ENCODE measurements at places on chromosomes 7 and 10. TPM values are rescaled to one million over a fixed set of nuclear protein-coding genes. Genes with fewer than 3 reads are reported as not detected.

DNA sequence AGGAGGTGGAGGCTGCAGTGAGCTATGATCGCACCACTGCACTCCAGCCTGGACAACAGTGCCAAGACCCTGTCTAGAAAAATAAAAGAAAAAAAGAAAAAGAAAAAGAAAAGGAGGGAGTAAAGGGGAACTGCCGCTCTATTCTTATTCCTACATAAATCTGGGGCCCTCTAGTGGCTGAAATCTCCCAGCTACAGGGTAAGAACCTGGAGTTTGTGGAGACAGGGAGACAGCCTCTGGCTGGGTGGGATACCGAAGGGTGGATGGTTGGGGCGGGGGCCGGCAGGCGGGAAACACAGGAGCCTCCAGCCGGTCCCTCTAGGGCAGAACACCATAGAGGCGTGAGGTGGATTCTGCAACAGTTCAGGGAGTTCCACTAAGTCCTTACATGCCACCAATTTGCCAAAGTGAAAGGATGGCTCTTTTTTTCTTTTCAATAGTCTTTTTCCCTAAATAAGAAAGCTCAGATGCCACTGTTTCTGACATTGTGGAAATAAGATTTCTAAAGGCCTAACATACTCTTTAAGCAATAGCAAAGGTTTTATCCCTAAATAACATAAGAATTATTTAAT is 117.3 kb downstream of the SVIL start:
- H3K4me3 ChIP-seq, result no peak overlapping the region
- peaks cover 60% of the 10 kb centered on the region for H3K36me3 ChIP-seq
- H3K4me1 ChIP-seq, result peaks cover 39% of the 10 kb centered on the region
- no peak for DNase-seq
- no peaks in the 10 kb centered on the region for H3K27me3 ChIP-seq

DNA sequence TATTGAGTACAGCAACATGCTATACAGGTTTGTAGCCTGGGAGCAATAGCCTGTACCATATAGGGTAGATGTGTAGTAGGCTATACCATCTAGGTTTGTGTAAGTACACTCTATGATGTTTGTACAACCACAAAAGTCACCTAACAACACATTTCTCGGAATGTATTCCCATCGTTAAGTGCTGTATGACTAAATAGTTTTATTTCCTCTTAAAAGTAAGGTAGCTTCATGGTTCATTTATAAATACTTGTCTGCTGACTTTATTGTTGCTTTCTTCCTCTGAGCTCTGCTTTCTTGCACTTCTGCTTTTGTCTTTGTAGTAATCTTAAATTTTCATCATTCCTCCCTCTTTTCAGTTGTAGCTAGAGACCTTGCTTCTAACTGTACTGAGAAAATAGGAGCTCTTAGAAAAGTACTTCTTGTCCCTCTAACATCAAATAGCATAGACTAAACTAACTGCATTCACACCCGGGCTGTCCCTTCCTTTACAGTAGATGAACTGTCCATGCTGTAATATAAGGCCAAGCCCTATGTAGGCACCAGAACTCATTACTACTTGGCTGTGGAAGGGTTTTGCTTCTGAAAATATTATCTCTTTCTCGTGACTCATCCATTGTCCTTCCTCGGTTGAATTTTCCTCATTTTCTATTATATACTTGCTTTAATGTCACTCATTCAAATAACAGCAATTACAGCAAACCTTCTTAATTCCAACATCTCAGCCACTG is 55.4 kb upstream of the FAM3C start:
- no peak overlapping the region for H3K27ac ChIP-seq
- H3K4me1 ChIP-seq, result peaks cover 15% of the 10 kb centered on the region
- no peak overlapping the region for H3K4me3 ChIP-seq
- no peaks in the 10 kb centered on the region for H3K27me3 ChIP-seq

OPN4 gene
- 0.29 TPM for polyA plus RNA-seq

- DNase-seq, result no peak
- H3K4me1 ChIP-seq, result no peaks in the 10 kb centered on the region
- no peak overlapping the region for H3K4me3 ChIP-seq
These were observed 450.0 kb downstream of the RPS24 start for GRCh38 chr10:78483641-78484040.

DNA sequence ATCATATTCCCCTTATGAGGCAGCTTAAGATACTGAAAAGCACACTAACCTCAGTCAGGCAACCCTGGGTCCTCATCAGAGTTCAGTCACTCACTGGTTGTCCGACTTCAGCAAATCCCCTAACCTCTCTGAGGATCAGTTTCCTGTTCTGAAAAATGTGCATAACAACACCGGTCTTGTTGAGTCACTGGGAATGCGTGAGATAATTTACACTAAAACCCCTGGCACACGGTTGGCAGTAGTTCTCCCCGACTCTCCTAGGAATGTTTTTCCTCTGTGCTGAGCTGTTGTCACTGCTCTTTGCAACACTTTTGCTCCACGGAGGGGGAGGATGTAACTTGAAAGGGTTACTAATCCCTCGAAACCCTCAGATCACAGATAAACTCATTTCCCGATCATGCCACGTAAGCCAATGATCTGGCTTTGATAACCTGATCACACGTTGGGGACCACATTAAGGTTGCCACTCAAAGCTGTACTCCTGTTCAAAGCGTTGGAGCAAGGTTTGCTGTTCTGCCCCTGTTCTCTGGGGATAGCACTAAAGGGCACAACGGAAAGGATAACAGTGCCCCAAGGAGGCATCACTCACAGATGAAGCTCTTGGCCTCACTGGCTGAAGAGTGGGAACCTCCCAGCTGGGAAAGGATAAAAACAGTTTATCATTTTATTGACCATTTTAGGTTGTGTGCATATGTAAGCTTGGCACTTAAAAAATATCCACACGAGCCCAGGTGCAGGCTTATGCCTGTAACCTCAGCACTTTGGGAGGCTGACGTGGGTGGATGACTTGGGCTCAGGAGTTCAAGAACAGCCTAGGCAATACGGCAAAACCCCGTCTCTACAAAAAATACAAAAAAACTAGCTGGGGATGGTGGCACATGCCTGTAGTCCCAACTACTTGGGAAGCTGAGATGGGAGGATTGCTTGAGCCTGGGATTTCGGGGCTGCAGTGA is 5.0 kb upstream of the RBM17 start:
- no peak overlapping the region for H3K4me3 ChIP-seq
- no peak overlapping the region for H3K27ac ChIP-seq
- H3K4me1 ChIP-seq, result peaks cover 32% of the 10 kb centered on the region
- H3K36me3 ChIP-seq, result no peaks in the 10 kb centered on the region
- DNase-seq, result no peak

DNA sequence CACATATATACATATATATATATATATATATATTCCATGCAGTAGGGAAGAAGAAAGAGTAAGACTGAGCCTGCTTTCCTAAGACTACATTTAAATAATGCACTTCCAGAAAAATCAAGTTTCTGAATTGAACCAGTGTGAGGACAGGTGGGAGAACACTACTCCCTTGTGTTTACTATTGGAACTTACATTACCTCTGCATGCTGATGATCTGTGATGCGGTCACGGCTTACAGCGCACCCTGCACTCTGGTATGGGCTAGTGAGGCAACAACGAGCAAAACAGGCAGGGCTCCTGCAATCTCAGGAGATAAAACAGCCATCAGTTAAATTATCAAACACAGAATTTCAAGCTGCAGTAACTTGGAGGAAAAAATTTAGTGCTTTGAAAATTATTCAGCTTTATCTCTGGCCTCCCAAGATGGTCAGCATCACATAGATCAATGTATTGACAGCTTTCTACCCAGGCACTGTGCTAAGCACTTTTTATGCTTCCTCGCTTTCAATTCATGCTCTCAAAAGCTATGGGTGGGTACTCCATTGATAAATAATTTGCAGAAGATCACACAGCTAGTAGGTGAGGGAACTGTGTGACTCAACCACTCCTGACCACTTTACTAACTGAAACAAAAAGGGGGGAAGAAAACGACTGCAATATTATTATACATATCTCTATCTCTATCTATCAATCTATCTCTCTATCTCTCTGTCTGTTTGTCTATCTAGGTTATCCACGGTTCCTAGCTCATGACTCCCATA is 20.5 kb upstream of the SLC16A12 start:
- no peak overlapping the region for H3K4me3 ChIP-seq
- DNase-seq, result no peak

DNA sequence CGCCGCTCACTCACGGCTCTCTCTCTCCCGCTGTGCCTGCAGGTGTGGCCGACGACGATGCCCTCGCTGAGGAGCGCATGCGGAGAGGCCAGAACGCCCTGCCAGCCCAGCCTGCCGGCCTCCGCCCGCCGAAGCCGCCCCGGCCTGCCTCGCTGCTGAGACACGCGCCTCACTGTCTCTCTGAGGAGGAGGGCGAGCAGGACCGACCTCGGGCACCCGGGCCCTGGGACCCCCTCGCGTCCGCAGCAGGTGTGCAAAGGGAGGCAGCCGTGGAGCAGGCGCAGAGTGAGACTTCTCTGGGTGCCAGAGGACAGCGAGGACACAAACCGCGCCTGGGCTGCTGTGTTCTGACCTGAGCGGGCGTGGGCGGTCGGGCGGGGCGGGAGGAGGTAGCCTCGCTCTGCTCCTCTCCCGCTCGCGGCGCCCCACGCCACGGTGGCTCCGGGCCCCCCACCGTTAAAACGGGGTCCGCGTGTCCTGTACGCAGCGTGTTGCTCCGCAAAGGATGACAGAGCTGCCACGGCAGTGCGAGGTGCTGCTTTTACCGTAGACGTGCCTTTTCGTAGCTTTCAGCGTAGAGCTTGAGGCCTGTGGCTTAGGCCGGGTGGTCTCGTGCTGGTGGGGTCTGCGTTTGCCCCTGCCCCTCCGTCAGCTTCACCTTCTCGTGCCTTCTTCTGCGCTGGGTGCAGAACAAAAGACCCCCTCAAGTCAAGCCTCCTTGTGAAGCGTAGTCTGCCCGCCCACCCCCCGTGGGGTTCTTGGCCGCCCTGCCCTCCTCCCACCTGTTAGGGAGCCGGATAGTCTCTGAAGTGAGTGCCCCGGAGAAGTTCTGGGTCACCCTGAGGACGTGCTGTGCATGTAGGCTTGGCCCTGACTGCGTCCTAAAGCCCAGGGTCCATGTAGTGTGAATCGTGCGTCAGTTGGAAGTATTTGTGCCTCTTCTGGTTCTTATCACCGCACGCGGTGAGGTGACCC is 73.2 kb downstream of the DNAJB6 start:
- no peak for DNase-seq
- no peaks in the 10 kb centered on the region for H3K27me3 ChIP-seq
- no peaks in the 10 kb centered on the region for H3K36me3 ChIP-seq
- peaks cover 8% of the 10 kb centered on the region for H3K4me1 ChIP-seq
- H3K27ac ChIP-seq, result no peak overlapping the region
- H3K4me3 ChIP-seq, result no peak overlapping the region

TBX20 gene
- 3.5 TPM for polyA plus RNA-seq

DNA sequence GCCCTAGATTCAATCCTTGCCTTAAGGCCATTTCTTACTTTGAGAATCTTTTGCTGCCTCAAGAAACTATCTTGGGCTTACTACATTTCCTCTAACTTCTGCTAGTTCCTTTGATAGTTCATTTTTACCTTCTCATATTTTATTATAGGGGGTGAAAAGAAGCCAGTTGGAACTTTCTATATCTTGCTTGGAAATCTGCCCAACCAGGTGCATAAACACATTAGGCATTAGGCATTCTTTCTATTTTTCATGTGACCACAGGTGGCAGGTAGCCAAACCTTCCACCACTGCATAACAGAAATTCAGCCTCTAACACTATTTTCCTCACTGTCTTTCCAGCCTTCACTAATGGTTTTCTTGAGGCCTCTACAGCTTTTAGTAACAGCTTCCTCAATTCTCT is 300.0 kb upstream of the SP8 start:
- H3K4me1 ChIP-seq, result no peaks in the 10 kb centered on the region
- H3K27me3 ChIP-seq, result no peaks in the 10 kb centered on the region
- H3K27ac ChIP-seq, result no peak overlapping the region
- H3K4me3 ChIP-seq, result no peak overlapping the region
- no peaks in the 10 kb centered on the region for H3K36me3 ChIP-seq
- no peak for DNase-seq

NKX1-2 gene
- polyA plus RNA-seq, result not detected

GRCh38 chr7:73448609-73449008 is 15.0 kb downstream of the FZD9 start:
- no peaks in the 10 kb centered on the region for H3K27me3 ChIP-seq
- H3K27ac ChIP-seq, result no peak overlapping the region
- DNase-seq, result no peak
- H3K36me3 ChIP-seq, result peaks cover 8% of the 10 kb centered on the region
- no peak overlapping the region for H3K4me3 ChIP-seq
- H3K4me1 ChIP-seq, result peaks cover 11% of the 10 kb centered on the region

WDR86 gene
- 0.17 TPM for polyA plus RNA-seq

CCL24 gene
- polyA plus RNA-seq, result 0.13 TPM

DNA sequence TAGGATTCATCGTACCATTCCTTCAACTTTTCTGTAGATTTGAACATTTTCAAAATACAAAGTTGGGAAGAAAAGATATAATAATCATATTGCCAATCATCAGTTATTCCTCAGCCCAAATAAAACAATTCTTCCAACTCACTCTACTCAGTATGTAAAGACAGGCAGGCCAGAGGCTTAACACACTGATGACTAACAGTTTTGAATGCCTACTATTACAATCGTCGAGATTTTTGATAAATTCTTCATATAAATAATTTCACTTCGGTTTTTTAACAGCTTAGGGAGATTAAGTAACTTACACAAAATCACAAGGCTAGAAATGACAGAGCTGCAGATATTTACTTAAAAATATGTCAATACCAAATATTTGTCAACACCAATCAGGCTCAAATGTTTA is 17.6 kb downstream of the CYTH3 start:
- H3K27me3 ChIP-seq, result no peaks in the 10 kb centered on the region
- no peaks in the 10 kb centered on the region for H3K36me3 ChIP-seq
- H3K27ac ChIP-seq, result no peak overlapping the region
- peaks cover 63% of the 10 kb centered on the region for H3K4me1 ChIP-seq
- no peak for DNase-seq

ANKRD2 gene
- 370 TPM for polyA plus RNA-seq

- no peaks in the 10 kb centered on the region for H3K27me3 ChIP-seq
- no peak overlapping the region for H3K27ac ChIP-seq
- no peaks in the 10 kb centered on the region for H3K36me3 ChIP-seq
- DNase-seq, result no peak
- no peak overlapping the region for H3K4me3 ChIP-seq
These were observed 84.5 kb downstream of the AOAH start for GRCh38 chr7:36639826-36640225.

DNA sequence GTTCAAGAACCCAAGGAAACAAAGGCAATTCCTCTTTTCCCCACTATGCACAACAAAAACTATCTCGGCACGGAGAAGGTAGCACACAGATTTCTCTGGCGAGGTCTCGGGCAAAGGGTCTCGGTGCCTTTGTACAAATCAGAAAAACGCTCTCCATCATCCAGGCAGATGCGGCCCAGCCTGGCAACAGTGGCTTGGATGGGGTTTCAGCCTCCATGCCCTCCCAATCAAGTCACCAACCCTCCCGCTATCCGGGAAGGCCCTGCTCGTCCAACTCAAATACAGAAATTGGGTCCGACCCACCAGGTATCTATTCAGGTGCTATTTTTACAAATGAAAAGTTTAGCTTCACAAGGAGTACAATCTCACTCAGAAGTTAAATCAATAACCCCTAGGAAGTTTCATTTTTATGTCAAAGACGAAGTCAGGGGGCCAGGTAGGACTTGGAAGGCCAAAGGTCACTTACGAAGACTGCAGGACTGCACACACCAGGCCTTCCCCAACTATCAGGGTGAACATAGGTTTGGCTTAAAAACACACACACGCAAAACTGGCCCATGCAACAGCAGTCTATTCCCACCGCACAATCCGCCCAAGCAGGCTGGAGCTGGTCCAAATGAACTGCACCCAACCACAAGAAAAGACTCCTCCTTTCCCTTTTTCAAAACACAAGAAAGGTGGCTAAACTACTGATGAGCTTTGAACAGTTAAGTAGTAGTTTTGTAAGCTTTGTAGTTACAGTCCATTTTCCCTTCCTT is 43.0 kb downstream of the GNA12 start:
- peak overlapping the region; percentile 47 for H3K27ac ChIP-seq
- H3K4me3 ChIP-seq, result no peak overlapping the region
- peaks cover 18% of the 10 kb centered on the region for H3K4me1 ChIP-seq
- H3K36me3 ChIP-seq, result no peaks in the 10 kb centered on the region
- H3K27me3 ChIP-seq, result no peaks in the 10 kb centered on the region
- peak; percentile 73 for DNase-seq
